Stimulated activated CD8-positive, alpha-beta memory T cell treated with anti-CD3 and anti-CD28 coated beads, Interleukin-15, amount 100 ng/mL, for 48 hours (primary cell): ENCODE measurements at places on chromosomes 1 and 21.

- no peak for DNase-seq
Measured at GRCh38 chr1:76867342-76868130, at the start of gene ST6GALNAC5. Gene ST6GALNAC5, plus strand, starts transcription at chr1:76867480.

DNA sequence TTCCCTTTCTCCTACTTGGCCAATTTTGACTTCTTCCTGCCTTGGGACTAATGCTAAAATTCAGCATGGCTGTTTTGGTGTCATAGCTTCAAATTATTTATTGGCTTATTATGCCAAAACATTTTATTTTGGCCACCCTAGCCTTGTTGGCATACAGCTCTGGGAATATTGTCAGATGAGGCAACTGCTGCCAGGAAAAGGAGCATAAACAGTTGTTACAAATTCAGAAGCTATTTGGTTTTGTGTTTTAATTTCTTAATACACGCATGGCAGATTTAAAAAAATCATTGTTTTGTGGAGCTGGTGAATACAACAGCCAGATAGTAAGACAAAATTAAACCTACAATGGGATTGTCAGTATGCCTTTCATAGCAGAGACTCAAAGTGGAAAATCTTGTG lies 66.8 kb upstream of the BCL10 start:
- no peak for DNase-seq

GRCh38 chr21:23963454-23963853 lies 1643.8 kb downstream of the MRPL39 start:
- DNase-seq = no peak

- no peak for DNase-seq
Measured at GRCh38 chr1:78079580-78079979, 33.8 kb downstream of the GIPC2 start.

DNA sequence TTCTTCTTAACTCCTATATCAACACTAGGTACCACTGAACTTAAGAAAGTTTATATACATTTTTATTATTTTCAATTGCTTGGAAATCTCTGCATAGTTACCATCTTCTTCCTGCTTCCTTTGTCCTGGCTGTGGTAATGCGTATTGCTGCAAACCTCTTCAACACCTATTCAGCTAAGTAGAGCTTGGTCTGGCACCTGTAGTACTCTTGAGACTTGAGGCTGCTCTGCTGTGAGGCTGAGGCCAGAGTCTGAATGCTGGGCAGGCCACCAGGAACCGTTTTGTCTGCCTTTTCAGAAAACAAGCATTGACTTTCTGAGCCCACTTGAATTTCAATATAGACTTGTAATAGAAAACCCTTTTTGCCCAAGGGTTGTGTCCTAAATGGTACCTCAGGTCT lies 52.0 kb upstream of the RGS2 start:
- no peak for DNase-seq

DNA sequence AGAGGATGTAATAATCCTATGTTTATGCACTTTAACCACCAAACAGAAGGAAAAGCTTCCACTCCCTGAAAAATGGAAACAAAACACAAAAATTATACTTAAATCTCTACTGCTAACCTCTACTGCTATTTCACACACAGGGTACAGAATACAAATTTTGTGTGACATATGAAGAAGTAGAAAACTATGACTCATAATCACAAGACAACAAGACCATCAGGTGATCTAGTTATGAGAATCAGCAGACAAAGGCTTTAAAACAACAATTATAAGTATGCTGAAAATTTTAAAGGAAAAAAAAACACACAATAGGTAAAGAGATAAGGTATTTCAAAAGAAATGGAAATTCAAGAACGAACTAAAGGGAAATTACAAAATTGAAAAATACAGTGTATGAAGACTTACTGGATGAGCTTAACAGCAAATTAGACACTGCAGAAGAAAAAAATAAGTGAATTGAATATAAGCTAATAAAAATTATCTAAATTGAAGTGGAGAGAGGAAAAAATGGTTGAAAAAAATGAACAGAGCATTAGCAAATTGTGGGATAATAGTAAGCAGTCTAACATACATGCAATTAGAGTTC lies 13.6 kb upstream of the NAV1 start:
- DNase-seq = no peak

GRCh38 chr1:63731117-63732043 lies 42.4 kb upstream of the ROR1 start:
- no peak for DNase-seq

GRCh38 chr1:6953907-6954364 lies 168.7 kb downstream of the CAMTA1 start:
- DNase-seq = no peak
